ENCODE measurements at places on chromosomes 16 and 17.

- no peak for DNase-seq
Observed at GRCh38 chr16:81457326-81458133, 12.9 kb downstream of the CMIP start.

DNA sequence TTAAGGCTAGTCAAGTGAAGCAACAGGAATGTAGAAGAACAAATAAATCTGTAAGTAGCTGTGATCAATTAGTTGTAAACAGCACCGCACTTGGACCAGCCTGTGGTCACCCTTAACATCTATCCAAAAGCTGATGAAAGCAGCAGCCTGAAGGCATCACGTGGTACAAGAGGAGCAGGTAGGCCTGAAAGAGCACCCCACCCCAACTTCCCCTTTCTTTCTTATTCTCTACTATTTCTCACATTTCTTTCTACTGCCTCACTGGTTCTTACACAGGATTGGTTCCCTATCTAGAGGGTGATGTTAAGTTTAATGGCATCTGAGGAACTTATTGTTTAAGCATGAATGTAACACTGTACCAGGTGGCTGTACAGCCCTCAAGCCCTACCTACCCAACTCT lies 42.6 kb upstream of the CLEC18B start:
- DNase-seq: no peak

GRCh38 chr17:48722201-48722907 lies at the start of gene PRAC1:
Gene PRAC1 (minus strand): TSS chr17:48722518. CDS start chr17:48722392, 126 bp downstream.
- no peak for DNase-seq

DNA sequence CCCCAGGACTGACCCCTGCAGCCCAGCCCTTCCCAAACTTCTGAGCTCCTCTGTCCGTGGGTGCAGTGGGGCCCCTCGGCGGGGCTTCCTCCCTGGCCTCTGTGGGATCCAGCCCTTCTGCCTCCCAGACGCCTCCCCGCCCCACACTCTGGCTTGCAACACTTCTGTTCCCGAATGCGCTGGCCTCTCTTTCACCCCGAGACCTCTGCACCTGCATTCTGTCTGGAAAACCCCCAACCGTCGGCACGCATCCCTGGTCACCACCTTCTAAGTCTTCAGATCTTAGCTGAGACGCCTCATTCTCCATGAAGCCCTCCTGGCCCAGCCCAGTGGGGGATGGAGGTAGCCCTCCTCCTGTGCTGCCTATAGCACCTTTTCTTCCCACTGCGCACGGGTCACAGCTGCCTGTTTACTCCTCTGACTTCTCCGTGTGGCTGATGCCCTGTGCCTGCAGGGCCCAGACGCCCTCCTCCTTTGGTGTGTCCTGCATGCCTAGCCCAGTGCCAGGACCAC lies 26.4 kb downstream of the TMEM235 start:
- peak; percentile 62 for DNase-seq

GRCh38 chr17:1758807-1759206 lies 3.1 kb upstream of the SERPINF1 start:
- DNase-seq: no peak

DNA sequence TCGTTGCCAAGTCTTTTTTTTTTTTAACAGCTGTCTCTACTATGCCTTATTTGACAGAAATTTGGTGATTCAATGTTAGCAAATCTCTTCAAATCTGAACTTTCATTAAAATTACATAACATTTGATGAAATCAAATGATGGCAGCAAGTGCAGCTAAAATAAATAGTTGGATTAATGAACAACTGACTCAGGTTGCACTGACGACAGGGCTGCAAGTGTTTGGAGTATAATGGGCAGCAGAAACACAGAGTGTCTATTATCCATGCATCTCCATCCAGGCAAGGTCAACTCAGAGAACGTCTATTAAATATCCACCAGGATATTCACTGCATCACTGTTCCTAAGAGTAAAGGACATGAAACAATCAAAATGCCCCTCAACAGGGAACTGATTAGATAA lies 109.8 kb downstream of the SLC39A11 start:
- no peak for DNase-seq

GRCh38 chr16:71421911-71422310 lies 19.9 kb downstream of the TLE7 start:
- DNase-seq: no peak

DNA sequence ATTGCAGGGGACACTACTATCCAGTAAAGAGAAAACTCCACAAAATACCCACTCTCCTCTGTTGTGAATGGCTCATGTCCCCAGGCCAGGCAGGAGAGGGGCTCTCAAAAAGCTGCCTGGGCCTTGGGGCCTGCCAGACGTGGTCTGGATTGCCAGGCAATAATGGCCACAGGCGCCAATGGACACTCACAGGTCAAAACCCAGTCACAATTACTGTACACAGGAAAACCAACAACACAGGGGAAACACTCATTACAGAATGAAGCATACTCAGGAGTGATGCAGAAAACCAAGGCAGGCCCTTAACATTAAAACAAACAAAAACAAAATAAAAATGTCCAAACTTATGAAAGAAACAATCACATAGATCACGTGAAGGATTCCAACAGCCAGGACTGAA lies 35.1 kb upstream of the SREBF1 start:
- no peak for DNase-seq

- DNase-seq: no peak
Observed at GRCh38 chr17:27233776-27234175, 60.1 kb upstream of the WSB1 start.

DNA sequence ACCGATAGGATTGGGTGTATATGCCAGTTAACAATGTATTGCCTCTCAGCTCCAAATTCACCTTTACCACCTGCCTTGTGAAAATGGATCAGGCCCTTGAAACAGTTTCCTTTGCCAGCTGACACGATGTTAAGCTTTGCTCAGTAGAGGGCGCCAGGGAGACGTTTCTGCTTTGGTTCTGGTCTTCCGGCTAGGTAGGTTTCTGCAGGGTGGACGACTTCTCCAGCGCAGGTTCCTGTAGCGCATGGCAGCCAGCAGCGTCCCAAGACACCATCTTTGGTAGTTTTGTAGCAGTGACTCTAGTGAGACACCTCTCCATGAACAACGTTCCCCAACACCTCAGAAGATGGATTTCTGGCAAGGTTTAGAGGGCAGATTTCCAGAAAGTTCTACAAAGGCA lies 24.0 kb downstream of the SYCE1L start:
- no peak for DNase-seq

DNA sequence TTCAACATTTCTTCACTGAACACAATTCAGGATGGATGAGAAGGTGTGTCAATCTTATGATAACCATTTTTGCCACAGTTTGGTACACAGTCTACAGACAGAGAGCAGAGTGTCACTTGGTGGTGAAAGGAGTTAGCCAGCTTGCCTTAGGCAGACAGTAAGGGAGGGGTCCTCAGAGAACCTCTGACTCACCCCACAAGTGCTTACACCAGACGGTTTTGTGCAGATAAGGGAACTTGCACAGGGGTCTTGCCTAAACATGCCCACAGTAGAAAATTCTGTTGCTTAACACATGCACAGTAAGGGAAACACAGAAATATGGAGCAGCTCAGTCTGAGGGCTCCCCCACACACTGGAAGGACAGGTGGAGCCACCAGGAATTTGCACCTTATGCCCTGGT lies 204.5 kb upstream of the CDH8 start:
- DNase-seq: no peak

DNA sequence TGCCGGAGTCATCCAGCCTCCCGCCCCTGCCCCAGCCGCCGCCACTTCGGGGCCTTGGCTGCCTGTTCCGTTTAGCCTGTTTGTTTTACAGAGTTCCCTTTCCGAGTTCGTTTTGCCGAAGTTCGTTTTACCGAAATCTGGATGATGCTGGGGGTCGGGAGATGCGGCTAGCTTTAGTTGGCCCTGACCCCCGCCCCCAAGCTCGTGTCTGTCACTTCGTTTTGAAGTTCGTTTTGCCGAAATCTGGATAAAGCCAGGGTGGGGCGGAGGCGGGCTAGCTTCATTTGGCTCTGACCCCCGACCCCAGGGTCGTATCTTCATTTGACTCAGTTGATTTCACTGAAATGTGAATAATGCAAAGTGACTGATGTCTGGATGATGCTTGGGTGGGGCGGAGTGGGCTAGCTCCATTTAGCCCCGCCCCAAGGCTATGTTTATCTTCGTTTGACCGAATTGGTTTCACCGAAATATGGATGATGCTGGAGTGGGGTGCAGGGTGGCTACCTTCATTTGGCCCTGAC lies 591 bp downstream of the PSMD7 start:
- peak; percentile 35 for DNase-seq

DNA sequence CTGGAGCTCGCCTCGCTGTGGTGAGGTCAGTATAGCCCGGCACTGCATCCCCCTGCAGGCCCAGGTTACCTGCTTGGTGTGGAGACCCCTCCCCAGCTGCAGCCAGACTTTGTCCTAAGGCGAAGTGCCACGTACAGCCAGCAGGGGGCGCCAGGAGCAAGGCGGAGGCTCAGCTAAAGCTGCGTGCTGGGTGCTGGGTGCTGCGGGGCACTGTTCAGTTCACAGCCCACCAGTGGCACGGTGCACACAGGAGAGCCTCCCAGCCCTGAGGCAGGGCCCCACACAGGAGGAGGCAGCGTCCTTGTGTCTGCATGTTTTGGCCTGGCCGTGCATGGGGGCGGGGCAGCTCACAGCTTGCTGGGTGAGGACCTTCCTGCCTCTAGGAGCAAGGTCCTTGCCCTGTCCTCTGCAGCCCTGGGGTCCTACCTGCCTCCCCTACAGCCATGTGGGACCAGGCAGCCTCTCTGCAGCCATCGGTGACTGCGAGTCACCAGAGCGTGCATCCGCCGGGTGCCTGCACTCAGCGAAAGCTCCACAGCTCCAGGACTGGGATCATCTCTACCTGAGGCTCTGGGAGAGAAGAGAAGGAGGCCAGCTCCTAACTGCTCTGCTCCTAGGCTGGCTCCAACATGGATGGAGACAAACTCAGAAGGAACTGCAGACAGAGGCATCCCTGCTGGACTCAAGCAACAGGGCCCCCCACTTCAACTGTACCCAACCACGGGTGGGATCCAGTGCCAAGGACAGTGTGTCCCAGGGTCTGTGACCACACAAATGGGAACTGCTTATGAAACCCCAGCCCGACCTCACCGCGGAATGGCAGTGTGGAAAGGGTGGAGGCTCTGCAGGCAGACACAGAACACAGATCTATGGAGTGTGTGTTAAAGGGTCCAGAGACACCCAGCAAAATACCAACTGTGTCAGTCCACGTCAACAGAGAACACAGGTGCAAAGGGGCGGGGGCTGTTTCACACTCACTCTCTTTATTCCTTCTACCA lies 19.0 kb downstream of the SLC7A5 start:
- no peak for DNase-seq

DNA sequence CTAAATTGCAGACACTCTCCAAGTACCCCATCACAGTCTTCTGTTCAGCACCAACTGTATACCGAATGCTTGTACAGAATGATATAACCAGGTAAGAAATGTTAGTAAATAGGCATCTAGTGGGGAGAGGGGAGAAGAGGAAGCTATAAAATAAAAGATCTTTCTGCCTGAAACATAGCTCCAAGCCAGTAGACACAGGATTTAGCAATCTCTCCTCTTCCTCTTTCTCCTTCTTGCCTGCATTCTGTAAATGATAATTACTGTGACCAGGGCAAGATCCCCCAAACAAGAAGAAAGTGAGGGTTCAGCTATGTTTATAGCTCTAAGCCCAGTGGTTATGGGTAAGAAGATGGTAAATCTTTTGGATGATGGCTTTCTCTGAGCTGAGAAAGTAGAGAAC lies 17.9 kb downstream of the ACSM3 start:
- DNase-seq: no peak

DNA sequence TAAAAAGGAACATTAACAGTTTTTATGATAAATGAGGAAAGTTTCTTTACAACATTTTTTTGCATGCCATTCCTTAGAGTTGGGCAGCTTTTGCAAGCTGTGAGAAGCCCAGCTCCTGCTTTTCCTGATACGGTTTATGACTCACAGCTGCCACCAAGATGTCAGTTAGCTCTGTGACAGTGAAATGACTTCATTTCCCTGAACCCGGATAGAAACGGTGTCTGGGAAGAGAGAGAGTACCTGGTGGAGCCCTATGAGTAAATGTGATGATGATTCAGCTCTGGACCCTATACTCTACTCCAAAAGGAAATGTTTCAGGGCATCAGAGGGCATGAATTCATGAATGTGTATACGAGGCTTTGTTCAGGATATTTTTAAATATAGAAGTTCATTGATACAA lies 366.3 kb upstream of the HSBP1 start:
- no peak for DNase-seq

DNA sequence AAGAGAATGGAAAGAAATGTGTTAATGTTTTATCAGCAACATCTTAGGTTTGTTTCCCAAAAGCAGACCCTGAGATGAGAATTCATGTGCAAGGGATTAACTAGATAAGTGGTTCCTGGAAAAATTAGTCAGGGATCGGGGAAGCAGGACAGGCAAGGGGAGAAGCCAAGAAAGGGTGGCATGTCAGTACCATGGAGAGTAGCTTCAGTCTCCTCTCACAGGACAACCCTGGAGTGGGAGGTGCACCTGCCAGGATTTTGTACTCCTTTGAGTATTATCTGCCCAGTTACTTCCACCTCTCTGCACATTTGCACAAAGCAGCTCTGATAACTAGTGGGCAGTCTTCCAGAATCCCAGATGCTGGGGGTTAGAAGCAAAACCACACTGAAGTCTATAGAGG lies 117.0 kb downstream of the RGS9 start:
- DNase-seq: no peak

DNA sequence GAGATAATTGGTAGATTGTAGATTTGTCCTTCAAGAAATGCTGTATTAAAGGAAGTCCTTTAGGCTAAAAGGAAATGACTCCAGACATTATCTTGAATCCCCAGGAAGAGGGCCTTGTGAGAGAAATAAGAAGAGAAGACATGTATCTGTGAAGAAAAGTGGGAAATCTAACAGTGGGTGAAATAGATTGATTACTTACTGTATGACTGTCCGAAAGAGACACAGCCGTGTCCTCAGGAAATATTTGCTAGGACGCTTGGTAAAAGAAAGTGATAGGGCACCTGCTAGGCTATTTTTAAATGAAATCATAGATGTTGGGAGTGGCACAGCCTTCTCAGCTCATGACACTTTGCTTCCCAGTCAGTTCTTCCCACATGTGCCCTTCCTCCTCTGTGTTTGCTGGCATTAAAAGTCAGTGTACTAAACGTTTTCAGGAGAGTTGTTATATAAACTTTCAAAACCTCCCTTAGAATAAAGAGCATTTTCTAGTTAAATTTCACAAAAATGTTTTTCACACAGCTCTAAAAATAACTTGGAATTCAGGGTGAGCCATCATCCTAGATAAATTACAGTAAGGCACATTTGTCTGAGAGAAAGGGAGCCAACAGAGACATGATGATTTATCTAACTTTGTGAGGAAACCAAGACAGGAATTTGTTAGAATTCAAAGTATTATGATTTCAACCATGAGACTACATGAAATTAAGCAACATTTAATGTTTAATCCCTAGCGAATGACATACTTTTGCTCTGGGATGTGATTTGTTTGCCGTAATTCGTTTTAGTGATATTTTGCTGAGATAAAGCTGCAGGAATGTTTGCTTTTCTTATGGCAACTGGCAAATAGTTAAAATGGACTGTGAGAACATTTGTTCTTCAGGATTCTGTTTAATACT lies 35.0 kb downstream of the DHRS7B start:
- DNase-seq: no peak
